ENCODE measurements at places on chromosomes 4 and X. TPM values are rescaled to one million over a fixed set of nuclear protein-coding genes. Genes with fewer than 3 reads are reported as not detected.

The SLC6A8 gene
- 3.4 TPM for total RNA-seq

The CSN1S1 gene
- not detected for total RNA-seq

The OPHN1 gene
- total RNA-seq, result 0.15 TPM

The SERPINA7 gene
- total RNA-seq, result not detected

GRCh38 chr4:8307714-8308113, 38.2 kb downstream of the HTRA3 start:
- DNase-seq, result no peak

GRCh38 chr4:119785963-119786362, 157.4 kb upstream of the PDE5A start:
- no peak for DNase-seq

DNA sequence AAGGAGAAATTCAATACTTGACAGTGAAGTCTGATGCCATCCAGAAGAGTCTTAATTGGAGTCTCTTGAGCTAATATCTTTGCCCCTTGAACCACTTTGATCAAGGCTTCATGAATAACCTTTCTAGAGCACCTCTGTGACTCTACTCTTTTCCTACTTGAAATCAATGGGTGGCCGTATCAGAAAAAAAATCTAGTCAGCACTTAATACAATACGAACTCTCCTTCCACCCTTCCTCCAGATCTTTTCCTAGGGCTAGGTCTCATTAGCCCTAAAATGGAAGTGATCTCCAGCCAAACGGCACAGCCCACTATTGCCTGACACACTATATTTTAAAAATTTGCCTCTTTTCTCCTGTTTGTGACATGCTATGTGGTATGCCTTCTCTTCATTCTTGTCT, 129.6 kb upstream of the TLL1 start:
- no peak for DNase-seq

DNA sequence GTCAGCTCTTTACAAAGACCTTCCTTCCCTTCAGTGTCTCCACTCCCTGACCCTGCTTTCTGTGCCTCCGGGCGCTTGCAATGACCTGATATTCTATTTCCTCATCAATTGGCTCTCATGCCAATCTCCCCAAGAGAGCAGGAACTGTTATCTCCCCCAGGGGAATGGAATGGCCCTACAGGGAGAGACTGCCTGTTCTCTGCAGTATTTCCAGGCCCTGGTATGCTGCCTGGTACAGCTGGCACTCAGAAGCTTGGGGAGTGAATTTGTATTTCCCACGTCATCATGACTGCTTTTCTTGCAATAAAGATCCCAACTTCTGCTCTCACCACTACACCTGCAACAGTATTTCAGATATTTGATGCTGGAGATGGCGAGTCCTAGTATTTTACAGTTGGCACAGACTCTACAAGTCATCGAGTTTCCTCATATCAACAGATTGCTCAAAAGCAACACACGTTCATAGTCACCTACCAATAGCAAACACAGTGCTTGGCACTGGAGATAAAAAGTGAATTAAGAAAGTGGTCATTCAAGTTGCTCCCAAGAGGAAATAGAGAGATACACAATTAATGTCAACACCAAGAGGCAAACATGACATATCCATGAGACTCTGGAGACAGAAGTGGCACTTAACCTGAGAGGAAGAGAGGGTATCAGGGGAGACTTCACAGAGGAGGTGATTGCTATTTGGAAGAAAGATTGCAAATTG, 90.5 kb upstream of the EGFL6 start:
- DNase-seq, result no peak

DNA sequence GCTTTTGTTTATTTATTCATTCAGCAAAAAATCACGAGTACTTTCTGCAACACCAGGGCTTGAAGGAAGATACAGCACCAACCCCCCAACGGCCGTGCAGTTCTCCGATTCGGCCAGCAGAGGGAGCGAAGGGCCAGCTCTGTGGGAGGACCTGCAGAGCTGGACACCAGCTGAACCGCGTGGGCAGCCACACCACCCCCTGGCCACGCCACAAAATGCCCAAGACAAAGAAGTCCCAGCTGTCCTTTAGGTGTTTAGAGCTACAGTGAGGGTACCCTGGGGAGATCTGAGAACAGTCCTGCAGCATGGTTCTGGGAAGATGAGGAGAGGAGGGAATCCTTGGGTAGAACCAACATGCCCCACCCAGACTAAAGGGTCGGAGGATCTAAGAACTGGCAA, 83.1 kb downstream of the RELL1 start:
- DNase-seq, result peak; percentile 48

DNA sequence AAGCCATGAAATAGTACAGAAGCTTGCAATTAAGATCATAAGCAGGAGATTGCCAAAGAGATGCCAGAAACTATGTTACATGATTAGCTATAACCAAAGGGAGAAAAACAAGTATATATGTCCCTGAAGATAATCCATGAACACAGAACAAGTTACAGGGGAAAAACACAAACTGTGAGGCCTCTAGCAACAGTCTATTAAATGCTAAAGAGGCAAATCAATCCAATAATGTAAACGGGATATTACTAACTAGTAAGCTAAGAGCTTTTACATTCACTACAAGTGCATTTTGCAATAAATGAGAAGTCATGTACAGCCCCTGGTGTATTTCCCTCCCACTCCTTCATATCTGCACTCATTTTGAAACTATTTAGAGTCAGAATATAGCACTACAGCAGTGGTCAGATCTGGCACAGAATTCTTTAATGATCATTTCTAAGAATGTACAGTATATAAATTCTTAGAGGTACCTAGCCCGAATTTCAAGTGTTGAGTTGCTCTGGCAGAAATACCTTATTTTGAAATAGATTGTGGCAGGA, 449.8 kb upstream of the SMIM31 start:
- no peak for DNase-seq

DNA sequence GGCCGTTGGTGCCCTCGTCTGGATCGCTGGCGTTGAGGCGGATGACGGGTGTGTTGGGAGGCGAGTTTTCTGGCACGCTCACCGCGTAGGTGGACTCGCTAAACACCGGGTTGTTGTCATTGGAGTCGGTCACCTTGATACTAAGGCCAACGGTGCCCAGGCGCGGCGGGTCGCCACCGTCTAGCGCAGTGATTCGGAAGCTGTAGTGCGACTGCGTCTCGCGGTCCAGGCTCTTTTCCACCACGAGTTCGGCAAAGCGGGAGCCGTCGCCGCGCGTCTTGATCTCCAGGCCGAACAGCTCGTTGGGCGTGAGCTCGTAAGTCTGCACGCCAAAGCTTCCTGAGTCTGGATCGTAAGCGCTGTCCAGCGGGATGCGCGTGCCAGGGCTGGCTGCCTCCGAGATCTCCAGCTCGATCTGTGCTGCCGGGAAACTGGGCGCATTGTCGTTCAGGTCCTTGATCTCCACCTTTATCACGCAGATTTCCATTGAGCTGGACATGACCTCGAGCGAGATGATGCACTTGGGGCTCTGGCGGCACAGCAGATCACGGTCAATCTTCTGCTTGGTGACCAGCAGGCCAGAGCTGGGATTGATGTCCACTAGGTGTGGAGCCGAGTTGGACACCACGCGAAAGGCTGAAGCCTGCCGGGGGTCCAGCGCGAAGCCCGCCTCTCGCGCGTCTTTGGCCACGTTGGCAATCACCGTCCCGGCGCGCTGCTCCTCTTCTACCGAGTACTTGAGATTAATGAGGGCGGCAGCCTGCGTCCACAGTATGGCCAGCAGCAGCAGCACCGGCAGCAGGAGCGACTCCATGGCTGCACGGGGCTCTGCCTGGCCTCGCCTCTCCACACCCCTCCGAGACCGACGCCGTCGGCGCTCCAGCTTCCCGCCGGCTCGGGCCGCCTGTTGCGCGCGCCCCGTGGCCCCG, 2.0 kb downstream of the PCDH19 start:
- DNase-seq, result no peak

DNA sequence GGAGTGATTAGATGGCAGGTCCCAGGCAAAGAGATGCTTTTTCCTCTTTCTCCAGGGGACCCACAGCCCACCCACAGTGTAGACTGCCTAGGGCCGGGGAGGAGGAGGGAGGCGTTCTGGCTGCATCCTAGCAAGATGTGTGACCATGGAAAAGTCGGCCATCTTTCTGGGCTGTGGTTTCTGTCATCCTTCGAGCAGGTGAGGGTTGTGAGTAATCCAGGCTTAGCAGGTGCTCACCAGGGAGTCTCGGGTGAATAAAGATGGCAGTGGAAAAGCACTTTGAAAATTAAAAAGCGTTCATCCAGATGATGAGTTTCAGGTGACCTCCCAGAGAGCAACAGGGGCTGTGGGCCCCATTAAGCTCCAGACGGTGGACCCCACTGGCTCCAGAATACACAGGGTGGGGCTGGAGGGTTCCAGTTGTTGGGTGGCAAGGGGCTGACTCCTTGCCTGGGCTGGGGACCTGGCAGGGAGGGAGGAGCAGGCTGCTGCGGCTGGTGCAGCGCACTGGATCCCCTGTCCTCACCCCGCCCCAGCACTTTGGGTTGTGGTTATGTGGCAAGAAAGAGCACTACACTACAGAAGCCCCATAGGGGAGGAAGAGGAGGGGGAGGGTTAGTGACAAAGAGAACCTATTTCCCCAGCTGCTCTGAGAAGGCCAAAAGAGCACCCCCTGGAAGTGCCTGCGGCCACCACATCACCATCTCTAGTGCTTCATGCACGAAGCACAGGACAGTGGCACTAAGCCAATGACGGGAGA, 23.7 kb downstream of the ELF4 start:
- peak; percentile 89 for DNase-seq

DNA sequence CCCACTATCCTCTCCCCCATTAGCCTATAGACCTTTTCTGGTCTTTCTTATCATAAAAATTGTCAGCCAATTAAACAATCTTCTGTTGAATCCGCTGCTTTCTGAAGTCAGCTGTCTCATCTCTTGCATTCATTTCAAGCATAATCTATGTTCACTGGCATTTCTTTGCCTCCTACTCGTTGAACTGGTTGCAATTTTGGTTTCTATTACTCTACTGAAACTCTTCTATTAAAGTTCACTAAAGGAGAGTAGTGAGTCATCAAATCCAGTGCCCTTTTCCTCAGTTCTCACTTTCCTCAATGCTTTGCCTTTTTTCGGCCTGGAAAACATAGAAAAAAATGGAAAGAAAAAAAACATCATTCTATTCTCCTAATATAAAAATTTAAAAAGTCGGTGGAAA, 23.9 kb upstream of the CXCL13 start:
- DNase-seq, result no peak

DNA sequence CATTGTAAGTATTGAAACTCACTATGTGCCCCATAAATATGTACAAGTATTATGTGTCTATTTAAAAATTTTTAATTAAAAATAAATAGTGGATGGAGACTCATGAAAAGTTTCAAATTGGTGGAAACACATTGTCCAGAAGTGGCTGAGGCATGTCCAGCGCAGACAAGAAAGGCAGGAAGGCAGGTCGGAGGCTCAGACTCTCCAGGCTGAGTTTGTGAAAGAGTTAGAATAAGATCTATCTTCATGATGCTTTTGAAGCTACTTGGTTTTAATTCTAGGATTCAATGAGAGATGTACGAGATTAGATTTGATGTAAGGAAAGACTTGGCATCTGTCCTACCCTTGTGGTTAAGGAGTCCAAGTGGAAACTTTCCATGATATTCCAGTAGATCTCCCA, 19.8 kb downstream of the PNMA6F start:
- no peak for DNase-seq

DNA sequence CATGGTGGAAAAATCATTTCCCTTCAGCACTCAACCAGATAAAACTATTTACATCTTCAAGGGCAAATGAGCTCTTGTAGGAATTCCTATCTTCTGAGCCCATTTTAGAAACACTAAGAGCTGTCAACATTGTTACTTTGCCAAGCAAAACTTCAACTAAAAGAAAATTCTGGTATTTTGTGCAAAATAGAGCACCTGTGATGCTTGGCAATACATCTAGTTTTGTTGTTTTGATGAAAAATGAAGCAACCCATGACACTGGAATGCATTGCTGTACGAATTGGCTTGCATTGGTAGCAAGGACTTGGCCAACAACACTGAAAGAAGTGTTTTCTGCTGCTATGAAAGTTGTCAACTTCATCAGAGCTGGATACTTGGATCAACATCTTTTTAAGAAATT, 194.4 kb downstream of the COX18 start:
- no peak for DNase-seq

GRCh38 chr4:48226199-48226598, 43.4 kb downstream of the TEC start:
- DNase-seq, result no peak

GRCh38 chr4:15963576-15963975, 601 bp upstream of the FGFBP2 start:
- peak; percentile 4 for DNase-seq
